Progenitor cell of endocrine pancreas (in vitro differentiated cells): ENCODE measurements at places on chromosomes 4 and X. TPM values are rescaled to one million over a fixed set of nuclear protein-coding genes. Genes with fewer than 3 reads are reported as not detected.
A peak's percentile ranks its signal among the peaks of the same experiment; 100 is the strongest.

DNA sequence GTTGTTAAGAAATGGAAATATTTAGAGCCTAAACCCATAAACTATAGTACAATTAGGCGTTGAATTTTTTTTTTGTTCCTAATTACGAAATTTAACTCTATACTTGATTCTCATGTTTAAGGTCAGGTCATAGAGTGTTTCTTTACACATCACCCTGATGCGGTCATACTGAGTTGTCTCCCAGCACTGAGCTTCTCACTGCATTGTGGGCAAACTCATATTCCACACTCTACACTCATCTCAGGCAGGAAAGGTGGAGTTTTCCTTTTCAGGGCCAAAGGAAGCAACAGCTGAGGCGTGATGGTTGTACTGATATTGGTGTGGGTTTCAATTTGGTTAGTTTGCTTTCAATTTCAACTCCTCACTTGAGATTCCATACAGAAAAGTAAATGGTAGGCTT is 75.4 kb downstream of the FAT4 start:
- DNase-seq: no peak

- no peak for DNase-seq
Observed at GRCh38 chr4:70628444-70628843, at the start of gene ENAM. Gene ENAM, plus strand, starts transcription at chr4:70628744. Its CDS starts 757 bp downstream, at chr4:70629501.

DNA sequence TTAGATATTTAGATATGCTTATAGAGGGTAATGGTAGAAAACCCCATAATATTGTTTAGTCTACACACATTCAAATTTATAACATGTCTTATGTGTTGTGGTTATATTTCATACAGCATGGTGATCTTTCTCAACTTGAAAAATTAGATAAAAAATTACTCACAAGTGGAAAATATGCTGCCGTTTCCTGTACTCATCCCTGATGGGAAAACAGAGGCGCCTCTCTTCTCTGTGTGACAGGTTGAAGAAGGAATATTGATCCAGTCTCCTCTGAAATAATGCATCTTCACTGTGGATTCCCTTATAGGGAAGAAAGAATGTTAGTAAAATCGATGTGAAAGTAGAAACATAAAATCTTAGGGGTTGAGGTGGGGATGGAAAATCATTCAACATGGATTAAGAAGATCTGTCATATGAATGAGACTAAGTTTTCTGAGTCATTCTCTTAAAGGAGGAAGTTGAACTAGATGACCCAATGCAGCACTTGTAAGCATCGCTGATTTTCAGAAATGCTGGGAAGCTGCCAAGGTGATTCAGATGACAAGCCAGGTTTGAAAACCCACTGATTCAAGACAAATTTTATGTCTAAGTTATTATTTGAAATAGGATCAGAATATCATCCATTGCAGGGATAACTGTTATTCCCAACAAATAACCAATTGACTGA is 70.7 kb downstream of the ANKRD50 start:
- DNase-seq: no peak

DNA sequence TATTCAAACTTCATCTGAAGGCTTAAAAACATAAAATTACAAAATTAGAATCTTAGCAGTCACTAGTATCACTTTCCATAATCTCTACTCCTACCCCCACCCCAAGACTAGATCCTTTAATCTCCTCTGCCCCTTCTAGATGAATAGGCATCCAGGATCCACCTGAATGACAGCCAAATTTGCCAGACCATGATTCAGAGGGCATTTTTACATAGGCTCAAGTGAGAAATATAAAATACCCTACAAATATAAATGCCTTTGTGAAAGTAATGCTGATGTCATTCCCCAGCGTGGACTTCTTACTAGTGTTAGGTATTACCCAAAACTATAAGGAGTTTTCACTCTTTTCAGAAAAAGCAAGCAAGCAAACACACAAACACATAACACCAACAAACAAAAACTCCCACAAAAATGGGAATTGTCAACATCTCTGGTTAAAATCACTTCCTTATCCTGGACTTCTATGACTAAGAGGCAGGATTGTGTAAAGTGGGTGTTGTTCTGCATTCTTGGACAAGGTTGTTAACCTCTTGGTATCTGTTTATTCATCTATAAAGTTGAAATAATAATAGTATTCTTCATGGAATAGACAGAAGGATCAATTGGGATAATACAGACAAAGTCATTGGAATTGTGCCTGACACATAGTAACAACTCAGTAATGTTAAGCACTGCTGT is 51.3 kb upstream of the TMPRSS11F start:
- no peak for DNase-seq

GRCh38 chr4:6782846-6783110 is 251 bp downstream of the KIAA0232 start:
- DNase-seq: no peak

- peak; percentile 20 for DNase-seq
Observed at GRCh38 chrX:49230500-49231232, 2.5 kb downstream of the CACNA1F start.

The TNMD gene
- total RNA-seq: not detected in 2 replicates

The BEX1 gene
- 123 and 128 TPM in 2 replicates for total RNA-seq

The ZBED1 gene
- total RNA-seq: 57.5 and 59.6 TPM in 2 replicates

The TBX22 gene
- 0.27 and 0.46 TPM in 2 replicates for total RNA-seq
